Astrocyte of the spinal cord (primary cell): ENCODE measurements at places on chromosomes 7 and 10.
A peak's percentile ranks its signal among the peaks of the same experiment; 100 is the strongest.

DNA sequence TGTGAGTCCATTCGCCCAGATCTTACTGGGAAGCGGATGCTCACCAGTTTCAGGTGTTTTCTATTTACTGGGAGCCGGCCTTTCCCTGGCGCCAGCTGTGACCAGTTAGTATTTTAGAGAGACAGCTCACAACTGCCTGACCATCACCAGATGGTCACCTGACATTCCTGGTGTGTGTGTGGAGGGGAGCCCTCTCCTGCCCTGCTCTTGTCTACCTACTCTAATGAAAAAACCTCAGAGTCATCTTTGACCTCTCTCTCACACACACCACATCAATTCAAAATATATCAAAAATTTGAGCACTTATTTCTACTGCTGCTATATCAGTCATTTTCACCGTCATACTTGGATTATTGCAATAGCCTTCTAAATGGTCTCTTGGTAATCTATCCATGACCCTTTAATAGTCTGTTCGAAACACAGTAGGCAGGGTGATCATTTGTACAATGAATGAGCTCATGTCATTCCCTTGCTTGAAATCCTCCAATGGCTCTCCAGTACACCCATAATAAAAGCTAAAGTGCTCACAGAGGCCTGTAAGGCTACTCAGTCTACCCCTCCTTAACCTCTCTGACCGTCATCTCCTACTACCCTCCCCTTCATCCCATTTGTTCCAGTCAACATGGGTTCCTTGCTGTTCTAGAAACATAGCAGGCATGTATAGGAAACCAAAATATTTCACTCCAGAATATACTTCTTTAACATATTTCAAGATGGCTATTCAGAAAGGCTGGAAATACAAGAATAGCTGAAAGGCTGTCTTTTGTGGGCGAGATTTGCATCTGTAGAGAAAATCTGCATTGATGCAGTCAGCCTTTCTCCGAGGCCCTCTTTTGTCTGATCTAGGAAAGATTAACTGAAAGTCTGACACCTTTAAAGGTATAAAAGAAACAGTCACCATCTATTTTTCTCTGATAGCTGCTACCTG lies 17.5 kb upstream of the NT5C3A start:
- no peak for DNase-seq

GRCh38 chr7:114623146-114623545 lies 208.5 kb downstream of the FOXP2 start:
- no peak for DNase-seq

GRCh38 chr7:54637712-54638396 lies 95.7 kb downstream of the VSTM2A start:
- no peak for DNase-seq

DNA sequence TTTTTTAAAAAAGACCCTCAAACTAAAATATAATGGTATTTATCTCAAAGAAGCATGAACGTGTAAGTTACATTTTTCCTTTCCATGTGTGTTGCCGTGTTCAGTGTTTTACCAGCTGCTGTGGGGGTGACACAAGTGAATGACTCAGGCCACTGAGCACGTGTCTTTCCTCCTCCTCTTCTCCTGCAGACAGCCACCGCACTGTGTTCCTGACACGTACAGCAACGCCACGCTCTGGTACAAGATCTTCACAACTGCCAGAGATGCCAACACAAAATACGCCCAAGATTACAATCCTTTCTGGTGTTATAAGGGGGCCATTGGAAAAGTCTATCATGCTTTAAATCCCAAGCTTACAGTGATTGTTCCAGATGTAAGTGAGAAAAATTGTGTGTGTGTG lies 29.7 kb downstream of the TMEM248 start:
- DNase-seq: peak; percentile 17

- no peak for DNase-seq
Observed at GRCh38 chr7:104395162-104395561, 66.8 kb downstream of the LHFPL3 start.

- no peak for DNase-seq
Observed at GRCh38 chr7:28077616-28078015, 103.0 kb downstream of the JAZF1 start.

DNA sequence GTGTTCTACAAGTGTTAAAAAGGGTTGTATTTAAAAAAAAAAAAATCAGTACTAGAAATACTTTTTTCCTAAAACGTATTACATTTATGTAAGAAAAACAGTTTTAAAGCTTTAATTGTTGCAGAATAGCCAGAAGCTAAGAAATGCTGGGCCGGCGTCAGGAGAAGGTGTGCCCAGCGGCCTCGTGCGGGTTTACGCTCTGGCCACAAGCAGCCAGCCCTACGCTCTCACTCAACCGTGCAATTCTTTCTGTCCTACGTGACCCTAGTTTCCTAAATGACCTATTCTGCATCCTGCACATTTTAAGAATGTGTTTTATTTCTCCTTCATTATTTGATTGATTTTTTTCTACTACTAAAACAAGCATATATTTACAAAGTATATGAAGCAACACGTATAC lies 279.7 kb upstream of the KLF14 start:
- DNase-seq: no peak

DNA sequence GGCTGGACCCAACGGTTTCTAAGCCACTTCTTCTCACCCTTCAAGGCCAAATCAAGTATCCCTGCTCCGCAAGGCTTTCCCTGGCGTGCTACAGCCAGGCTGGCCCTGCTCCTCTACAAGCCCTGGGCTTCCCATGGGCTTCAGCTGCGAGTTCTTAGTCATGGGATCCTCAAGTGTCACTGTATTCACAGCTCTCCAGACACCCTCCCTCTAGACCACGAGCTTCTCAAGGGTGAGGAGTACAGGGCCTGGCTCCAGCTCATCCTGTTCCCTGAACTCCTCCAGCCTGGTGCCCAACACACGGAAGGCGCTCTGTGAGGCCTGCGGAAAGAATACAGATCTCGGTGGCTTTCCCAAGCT lies 38.8 kb downstream of the FAM53B start:
- no peak for DNase-seq

GRCh38 chr10:2301227-2301626 lies 563.9 kb upstream of the ADARB2 start:
- no peak for DNase-seq
